ENCODE measurements at places on chromosomes 5 and 9. TPM values are rescaled to one million over a fixed set of nuclear protein-coding genes. Genes with fewer than 3 reads are reported as not detected.

Gene OR1L1
- total RNA-seq = not detected

Gene NR5A1
- total RNA-seq = not detected

GRCh38 chr5:15483351-15484097, 16.5 kb upstream of the FBXL7 start:
- peak; percentile 19 for DNase-seq

- no peak for DNase-seq
These were observed 1.3 kb downstream of the TMEM174 start for GRCh38 chr5:73174100-73174815.

DNA sequence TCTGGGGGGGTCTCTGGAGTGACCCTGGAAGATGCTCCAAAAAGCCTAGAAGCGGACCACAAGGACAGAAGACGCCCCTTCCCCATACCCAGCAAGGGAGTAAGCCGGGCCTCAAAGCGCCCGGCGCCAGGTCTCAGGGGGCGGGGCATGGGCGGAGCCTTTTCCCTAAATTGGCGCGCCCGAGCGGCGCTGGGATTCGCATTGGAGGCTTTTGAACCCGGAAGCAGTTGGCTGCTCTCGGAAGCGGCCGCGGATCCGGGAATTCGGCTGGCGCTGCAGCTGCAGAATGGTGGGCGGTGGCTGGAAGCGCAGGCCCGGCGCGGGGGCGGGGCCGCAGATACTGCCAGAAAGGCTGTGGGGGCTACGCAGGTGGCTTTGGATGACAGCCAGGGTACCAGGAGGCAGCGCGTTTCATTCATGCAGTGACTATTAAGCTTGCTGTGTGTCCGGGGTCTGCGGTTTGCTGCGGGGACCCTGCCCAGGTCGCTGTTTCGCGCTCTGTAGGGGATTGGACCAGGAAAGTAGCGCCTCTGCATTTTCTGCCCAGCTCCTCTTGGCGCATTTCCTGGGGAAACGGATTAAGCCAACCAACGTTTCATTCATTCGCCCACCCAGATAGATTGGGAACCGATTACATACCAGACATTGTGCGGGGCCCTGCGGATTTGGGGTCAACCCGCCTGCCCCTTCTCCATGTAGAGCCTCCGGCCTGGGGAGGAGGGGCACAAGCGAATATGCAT, 83.0 kb upstream of the FREM1 start:
- peak; percentile 54 for DNase-seq

DNA sequence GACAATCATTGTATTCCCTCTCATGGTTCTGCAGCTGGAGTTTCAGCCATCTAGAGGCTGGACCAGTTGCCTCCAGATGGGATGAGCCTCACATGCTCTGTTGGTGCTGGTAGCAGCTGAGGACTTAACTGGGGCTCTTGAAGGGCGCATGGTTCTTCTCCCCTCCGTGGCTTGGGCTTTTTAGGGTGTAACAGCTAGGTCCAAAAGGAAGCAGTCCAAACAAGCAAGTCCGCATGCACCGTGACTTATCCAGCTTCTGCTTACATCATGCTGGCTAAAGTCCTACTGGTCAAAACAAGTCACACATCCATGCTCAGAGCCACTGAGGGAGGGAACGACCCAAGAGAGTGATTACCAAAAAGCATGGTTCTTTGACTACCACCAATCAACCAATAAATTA, 31.6 kb upstream of the SH3RF2 start:
- DNase-seq = no peak

Gene CLPTM1L
- total RNA-seq = 101 TPM

GRCh38 chr5:17019324-17019723, 83.2 kb upstream of the MYO10 start:
- DNase-seq = peak; percentile 72

- peak; percentile 44 for DNase-seq
These were observed 164.9 kb upstream of the RAI14 start for GRCh38 chr5:34491251-34491620.

Gene PRLR
- 0.54 TPM for total RNA-seq

- DNase-seq = no peak
These were observed 104.2 kb upstream of the ELL2 start for GRCh38 chr5:96065685-96066385.

DNA sequence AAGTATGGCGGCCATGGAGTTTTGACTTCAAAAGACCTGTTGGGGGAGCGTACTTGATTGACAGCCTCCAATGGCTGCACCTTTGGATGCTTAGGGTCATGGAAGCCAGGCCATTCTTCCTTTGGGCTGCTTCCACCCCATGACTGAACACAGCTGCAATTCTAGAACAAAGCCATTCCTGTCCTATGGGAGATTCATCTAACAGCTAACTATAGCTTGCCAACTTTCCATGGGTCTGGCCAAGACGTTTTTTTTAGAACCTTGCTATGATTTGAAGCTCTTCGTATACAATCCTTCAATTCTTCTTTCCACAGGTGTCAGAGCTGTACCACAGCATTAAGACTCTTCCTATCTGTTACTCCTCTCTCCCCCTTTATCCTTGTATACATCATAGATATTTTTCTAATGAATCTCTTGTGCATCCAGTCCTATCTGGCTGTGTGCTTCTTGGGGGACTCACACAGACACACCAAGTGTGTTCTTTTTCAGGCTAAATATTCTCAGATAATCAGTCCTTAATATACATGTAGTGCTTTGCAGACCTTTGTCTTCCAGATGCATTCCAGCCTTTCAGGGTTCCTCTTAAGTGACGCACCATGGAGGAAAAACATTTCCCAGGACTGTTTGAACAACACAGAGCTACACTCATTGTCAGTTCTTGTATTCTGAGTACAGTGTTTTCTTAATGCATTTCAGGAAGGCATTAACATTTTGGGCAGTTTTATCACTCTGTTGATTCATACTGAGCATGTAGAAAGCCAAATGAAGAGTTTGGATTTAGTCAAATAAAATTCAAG, 198.9 kb downstream of the TAF11L14 start:
- DNase-seq = peak; percentile 8

Gene SEMA6A
- 0.36 TPM for total RNA-seq

GRCh38 chr5:150503977-150504620, 3.8 kb upstream of the NDST1 start:
- DNase-seq = no peak

Gene PAEP
- total RNA-seq = not detected

GRCh38 chr9:92774274-92774673, 9.6 kb upstream of the BICD2 start:
- peak; percentile 97 for DNase-seq

Measured in IMR-90 (cell line).